ENCODE measurements at places on chromosomes 2 and 18.
A peak's percentile ranks its signal among the peaks of the same experiment; 100 is the strongest.

DNA sequence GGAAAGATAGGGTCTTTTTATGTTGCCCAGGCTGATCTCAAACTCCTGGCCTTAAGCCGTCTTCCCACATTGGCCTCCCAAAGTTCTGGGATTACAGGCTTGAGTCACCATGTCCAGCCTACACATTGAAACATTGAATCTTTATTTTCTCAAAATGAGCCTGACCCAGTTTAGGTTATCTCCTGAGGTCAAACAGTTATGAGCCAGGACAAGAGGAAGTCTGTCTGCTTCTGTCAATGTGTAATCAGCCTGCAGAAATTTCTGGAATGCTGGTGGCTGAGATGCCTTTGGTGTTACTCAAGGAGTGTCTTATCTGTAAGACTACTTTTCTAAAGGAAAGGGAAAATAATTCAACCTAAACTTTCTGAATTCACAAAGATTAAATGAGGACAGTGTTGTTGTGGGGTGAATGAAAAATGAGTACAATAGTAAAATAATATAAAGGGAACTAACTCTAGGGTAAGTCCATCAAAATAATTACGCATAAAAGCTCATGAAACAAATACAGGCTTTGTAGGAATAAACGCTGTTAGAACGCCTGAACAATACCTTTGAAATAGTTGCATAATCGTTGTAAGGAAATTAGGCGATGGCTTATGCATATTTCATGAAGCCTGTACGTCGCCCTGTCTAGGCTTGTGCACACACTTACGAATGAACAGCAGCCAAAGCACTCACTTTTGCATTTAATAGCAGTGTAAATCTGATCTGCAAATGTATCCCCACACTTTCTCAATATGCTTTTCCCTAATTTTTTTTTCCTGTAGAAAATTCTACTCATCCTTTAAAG is 260.8 kb downstream of the RDH14 start:
- no peak for DNase-seq

GRCh38 chr2:240024766-240025165 is 376 bp downstream of the NDUFA10 start:
- peak; percentile 54 for DNase-seq

- DNase-seq = peak; percentile 86
These were observed 529 bp downstream of the SEMA4C start for GRCh38 chr2:96869281-96869821.

DNA sequence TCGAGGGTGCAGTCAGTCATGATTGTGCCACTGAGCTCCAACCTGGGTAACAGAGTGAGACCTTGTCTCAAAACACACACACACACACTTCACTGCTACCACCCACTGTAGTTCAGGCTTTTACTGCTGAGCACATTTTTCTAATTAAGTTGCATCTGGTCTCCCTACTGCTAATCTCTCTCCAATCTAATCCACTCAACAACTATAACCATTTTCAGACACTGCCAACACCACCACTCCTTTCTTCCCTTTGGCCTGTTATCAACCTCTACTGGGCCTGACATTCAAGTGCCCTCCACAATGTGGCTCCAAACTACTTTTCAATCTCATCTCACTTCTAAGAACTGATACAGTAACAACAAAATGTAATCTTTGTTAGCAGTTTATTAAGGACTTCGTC is 44.8 kb downstream of the RMP24 start:
- DNase-seq = peak; percentile 17

- DNase-seq = no peak
These were observed 46.9 kb upstream of the STRN start for GRCh38 chr2:37013315-37013641.

DNA sequence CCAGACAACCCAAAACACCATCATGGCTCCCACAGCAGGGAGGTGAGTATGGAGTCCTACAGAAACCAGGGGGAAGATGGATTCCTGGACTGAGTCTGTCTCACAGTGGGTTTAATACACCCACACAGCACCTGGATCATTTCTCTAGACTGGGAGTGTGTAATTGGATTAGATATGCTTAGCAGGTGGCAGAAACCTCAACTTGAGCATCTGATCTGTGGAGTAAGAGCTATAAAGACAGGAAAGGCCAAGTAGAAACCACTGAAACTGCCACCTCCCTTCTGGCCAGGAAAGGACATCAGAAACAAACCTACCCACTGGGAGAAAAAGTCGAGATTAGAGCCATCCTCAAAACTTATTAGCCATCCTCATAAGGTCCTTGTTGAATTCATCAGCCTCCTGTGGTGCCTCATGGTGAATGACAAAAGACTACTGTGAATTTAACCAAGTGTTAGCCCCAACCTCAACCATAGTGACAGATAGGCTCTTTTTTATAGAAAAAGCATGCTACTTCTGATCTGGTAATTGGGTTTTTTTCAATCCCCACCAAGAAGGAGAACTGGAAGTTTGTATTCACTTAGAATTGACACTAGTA is 28.1 kb upstream of the CHST9 start:
- DNase-seq = no peak

DNA sequence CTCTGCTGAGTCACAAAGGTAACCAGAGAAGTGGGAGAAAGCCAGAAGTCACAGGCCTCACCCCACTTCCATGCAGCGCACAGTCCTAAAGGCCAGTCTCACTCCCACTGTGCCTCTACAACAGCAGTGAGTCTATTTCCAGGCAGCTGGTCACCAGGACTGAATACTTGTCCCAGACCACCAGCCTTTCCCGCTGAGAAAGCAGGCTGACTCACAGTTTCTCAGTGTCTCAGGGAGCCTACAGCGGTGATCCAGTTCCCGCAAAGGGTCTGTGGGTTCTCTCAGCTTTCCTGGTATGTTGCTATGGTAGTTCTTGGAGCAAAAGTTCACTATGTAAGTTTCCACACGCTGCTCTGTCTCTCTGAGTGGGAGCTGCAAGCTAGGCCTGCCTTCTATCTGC is 622.5 kb downstream of the RNF144A start:
- DNase-seq = no peak

- DNase-seq = no peak
These were observed 273.3 kb downstream of the NDUFA10 start for GRCh38 chr2:239751679-239752355.

DNA sequence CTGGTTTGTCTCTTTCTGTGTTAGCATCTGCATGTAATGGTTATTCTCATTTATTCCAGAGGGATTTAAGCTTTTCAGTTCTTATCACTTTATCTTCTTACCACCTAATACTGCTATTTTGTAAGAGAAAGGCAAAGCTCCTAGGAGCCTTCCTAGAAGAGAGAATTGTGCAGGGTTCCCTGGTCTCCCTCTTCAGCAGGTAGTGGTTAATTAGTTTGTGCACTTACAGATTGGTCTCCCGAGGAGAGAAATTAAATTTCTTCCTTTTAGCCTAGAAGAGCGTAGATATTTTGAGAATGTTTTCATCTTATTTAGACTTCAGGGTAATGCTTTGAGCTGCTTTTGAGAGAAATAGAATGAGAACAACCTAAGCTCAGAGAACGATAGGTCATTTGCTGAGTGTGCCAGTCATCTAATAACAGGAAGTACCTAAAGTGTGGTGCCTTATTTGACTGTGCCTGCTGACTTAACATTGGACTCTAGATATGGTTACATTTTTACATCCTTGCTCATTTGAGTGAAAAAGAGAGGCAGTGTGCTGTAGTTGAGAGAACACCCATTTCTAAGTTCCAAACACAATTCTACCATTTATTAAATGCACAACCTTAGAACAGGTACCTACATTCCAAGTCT is 651.4 kb downstream of the STK39 start:
- DNase-seq = no peak

DNA sequence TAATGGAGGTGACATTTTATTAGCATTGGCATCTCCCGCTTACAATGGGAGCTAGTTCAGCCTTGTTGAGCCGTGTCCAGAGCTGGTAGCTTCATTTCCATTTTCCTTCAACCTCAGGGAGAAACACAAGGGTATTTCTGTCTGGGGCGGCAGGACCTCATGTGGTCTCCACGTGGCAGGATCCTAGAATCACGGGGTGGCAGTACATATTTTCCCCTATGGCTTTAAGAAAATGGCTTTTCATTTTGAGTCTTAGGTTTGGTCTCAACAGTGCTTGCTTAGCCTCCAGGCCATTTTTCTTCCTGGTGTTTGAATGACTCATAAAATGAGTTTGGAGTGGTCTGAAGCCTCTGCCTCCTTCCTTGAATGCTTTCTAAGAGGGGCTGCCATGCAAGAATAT is 20.3 kb downstream of the CABLES1 start:
- no peak for DNase-seq

DNA sequence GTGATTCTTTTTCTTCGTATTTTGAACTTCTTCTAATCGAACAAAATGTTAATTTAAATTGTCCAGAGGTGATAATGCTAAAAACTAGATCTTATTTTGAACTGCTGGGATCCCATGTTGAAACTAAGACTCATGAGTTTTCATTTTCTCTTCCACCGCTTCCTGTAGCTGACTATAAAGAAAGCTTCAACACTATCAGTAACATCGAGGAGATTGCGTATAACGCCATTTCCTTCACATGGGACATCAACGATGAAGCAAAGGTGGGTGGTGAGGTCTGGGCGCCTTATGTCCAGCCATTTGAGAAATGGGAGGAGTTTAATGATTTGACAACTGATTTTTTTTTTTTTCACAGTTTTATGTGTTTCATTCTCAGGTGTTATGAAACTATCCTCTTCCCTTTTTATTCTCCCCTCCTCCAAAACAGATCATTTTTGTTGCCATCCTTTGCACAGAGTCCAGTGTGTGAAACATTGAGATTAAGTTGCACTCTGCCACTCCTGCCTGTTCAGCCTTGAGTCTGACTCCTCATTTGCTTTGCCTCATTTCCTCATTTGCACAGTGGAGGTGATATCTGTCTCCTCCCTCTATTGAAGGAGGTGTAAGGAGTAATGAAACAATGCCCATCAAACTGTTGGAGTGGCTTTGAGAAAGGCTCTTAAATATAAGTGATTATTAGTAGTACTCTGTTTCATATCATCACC is 13.8 kb downstream of the GRHL1 start:
- no peak for DNase-seq

- DNase-seq = no peak
These were observed 251.6 kb downstream of the NUP35 start for GRCh38 chr2:183375821-183376220.

GRCh38 chr2:215743066-215743465 is 270.3 kb downstream of the MREG start:
- no peak for DNase-seq

DNA sequence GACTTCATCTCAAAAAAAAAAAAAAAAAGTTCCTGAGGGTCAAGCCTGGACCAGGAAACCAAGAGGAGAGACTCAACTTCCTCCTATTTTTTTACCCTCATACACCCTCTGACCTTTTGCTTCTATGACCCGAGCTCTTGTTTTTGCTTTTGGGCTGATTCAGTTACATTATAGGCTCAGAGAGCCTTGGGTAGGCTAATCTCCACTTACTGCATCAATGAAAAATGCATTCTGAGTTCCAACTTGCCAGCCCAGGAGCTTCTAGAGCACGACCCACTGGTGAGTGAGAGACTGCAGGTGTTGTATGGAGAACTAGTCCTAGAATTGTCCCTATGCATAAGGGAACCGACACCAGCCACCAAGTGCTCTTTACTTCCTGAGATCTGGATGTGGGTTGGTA is 91.1 kb downstream of the CABLES1 start:
- DNase-seq = no peak

DNA sequence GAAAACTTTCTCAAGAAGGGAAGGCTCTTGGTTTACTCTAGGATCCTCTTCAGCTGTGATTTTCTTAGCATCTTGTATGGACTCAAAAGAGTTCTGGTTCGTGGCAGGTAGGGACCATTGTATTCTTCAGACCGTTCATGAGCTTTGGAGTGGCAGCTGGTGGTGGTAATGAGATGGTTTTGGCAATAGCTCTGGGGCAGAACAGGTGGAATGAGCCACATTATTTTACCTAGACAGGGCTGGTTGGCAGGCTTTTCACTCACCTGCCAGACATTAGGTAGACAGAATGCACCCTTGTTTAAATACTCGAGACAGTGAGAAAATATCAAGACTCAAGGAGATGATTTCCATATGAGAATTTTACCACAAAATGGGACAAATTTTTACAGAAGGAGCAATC is 26.2 kb upstream of the MGAT5 start:
- no peak for DNase-seq

DNA sequence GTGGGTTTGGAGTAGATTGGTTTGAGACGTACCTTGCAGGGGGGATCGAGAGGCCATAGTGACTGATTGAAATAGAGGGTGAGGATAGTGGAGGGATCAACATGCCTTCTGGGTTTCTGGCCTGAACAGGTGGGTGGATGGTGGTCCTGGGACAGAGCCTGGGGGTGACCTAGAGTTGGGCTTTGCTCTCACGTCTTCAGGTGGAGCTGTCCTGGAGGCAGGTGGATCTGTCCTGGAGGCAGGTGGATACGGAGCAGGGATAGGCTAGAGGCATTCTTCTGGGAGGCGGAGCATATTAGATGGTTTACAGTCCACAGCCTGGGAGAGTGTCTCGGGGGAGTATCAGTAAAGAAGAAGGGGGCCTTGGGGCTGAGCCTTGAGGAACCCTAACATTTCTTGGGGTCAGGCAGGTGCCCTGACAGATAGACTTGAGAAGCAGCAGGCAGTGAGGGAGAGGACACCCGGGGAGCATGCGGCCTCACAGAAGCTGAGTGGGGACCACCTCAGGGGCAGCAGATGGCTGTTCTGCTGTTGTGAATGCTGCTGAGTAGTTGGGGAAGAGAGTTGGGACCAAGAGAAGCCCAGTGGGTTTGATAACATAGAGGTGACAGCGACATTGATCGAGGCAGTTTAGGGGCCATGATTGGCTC is 1.6 kb downstream of the CAPN10 start:
- DNase-seq = no peak

DNA sequence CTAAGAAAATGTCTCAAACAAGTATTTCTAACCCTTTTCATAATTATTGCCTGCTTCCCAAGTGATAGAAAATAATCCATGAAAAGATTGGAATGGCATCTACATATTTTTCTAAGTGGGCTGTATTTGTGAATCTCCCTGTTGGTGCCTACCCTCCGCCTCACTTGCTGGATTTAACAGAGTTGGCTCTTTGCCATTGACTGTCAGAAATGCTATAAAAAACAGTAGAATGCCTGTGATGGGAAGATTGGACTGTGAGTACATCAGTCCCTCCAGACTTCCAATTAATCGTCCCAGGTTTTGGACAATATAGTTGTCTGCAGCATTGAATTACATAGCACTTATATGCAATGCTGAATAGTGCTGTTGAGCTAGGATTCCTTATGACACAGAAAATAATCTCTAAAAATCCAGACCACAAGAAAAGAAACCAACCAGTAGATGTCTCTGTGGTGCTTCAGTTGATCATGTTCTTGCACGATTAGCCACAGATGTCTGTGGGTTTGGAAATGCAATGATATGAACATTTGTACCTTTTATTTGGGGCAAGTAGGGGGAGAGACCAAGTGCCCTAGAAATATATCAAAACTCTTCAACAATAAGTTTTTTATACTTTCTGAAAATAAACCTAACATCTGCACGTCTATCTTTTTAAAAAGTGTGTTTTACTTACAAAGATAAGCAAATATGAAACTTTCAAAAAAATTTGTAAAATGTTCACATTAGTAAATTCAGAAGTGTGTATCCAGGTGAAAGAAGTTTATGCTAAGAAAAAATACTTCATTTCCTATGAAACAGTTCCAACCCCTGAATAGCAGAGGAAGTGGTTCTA is 88.5 kb downstream of the DYNAP start:
- peak; percentile 41 for DNase-seq
